ENCODE measurements at places on chromosomes 11 and 22.

DNA sequence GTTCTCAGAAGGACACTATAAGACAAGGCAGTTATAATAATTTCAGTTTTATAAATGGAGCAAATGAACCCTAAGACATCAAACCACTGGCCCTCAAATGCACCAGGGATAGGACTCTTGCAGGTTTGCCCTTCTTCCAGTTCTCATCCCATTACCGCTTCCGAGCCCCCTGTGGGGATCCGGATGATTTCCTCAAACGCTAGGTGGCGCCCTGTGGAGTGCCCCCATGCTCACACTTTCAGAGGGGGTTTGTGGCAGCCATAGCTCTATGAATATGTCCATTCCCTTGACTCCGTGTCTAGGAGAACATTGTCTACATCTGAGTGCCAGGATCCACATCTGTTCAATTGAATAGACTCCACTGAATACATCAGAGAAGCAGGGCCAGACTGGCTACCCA, 816.3 kb downstream of the NTM start:
- DNase-seq, result no peak

- DNase-seq, result no peak
Measured at GRCh38 chr22:47047321-47048122, 285.1 kb downstream of the TBC1D22A start.

DNA sequence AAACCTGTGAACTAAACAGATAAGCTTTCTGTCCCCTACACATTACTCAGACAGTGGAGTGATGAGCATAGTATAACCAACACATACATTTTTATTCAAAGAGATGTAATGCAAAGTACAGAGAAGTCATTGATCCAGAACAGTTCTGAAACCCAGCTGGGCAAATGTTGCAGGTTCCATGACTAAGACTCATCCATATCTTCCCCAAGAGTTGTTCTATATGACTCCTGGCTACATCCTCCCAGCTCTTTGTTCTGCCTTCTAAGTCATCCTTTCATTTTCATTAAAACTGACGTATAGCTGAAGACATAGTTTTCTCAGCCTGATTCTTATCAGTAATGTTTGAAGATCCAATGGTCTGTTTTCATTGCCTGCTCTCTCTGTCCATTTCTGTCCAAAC, 47.3 kb downstream of the PLAAT5 start:
- no peak for DNase-seq

DNA sequence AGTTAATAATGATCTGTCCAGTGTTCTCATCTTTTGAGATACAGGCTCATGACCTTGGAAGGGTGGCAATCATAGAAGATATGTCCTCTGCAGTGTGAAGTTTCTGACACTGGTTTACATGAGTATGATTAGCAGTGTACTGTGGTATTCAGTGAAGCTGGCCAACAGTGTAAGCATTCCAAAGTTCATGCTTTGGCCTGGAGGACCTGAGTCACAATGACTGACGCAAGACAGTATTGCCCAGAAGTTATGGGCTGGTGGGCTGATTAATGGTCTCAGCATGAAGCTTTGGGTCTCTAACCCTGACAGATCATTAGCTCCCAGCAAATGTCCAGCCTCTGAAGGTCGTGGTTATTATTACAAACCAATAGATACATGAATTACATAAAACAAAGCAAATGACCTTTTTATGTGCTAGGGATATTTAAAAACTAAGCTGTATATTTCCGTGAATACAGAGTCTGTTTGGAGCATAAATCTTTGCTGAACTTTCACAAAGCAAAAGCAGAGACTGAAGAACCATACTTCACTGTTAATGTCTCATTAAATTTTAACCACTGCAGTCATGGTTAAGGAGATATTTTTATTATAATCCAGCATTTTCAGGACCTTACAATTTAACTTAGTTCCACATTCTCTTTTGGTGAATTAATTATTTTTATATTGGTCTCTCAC, 28.3 kb upstream of the USP47 start:
- no peak for DNase-seq

- DNase-seq, result no peak
Measured at GRCh38 chr11:114318361-114318760, 22.2 kb downstream of the NNMT start.

DNA sequence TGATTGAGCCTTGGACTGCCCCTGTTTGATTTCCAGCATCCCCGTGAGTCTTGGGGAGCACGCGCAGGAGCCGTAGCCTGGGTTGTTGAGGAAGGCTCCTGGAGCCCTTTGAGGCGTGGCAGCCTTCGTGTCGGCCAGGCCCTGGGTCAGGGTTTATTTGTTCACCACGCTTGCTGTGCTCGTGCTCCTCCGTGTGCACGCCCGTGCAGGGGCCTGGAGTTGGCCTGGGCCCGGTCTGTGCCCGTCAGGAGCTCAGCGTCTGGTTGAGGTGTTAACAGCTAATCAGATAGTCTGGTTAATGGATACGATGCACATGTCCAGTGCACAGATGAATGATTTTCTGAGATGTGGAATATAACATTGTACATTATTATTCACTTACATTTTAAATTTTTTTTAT, 8.0 kb downstream of the IGHMBP2 start:
- no peak for DNase-seq

DNA sequence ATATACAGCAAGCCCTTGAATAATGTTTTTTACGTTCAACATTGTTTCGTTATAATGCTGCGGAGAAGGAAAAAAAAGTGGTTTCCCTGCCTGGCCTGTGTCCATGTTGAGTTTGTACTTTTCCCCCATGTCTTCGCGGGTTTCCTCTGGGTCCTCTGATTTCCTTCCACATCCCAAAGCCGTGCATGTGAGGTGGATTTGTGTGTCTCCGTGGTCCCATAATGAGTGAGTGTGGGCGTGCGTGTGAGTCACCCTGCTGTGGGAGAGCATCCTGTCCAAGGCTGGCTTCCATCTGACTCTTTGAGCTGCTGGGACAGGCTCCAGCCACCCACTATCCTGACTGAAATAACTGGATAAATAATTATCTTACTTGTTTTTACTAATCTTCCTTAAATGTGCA, 29.6 kb upstream of the SNX19 start:
- no peak for DNase-seq

DNA sequence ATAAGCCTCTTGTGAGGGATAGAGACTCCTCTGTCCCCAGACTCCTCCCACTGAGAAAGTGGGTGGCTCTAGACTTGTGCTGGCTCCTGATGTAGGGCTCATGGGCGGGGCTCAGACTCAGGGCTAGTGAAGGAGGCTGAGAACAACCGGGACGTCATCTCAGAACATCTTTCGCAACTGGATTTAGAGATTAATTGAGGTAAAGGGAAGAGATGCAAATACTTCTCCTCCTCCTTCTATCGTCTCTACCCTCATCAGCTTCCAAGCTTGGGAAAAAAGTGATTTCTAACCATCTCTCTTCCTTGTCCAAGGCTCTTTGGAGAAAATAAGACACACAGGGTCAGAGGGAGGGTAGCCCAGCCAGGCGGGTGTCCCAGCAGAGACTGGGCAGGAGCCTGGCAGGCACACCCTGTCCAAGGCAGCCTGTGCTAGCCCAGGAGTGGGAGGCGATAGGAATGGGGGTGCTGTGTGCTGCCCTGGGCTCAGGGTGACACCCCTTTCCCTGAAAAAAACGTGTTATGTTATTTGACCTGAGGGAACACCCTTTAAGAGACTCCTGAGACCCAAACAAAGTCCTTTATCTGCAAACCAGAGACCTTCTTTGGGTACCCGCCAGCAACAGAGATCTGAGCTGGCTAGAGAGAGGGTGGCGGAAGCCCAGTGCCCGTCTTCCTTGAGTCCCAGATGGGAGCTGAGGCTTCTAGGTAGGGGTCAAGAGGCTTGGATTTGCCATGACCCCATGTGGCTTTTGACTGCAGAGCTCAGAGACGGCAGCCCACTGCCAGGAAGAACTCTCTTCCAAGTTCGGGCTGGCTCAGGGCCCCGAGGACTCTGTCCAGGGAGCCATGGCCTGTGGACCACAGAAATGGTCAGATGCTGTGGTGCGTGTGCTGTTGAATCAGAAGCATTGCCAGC, 160.9 kb downstream of the ADAMTS15 start:
- no peak for DNase-seq

DNA sequence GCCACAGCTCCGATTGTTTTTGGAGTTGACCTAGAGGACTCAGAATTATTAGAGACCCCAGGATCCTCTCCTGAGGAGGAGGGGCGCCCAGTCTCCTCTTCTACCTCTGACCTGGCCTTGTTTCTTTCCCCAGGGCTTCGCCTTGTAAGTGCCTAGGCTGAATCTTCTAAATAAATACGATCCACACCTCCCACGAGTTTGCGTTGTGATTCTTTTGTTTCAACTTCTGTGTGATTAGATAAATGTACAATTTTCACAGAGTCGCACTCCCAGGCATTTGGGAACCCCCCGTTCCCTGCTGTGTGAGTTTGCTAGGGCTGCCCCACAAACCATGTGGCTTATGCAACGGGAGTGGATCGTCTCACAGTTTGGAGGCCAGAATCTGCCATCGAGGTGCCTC, 1.2 kb downstream of the KRTAP5-8 start:
- DNase-seq, result no peak

DNA sequence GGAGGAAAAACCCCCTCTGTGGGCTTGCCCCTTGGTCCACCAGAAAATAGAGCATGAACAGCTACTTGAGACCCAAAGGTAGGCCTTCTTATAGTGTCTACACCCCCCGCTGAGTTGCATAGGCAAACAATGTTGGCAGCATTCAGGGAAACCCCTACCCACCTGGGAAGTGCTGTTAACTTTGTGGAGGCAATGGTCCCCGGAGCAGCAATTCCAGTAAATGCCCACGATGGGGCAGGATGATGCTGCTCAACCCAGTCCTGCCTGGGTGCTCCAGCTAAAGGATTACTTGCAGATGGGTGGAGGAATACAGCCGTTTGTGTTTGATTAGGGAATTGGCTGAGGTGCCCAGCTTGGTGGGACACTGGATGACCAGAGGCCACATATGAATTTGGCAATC, 381.3 kb upstream of the ANO5 start:
- DNase-seq, result no peak

DNA sequence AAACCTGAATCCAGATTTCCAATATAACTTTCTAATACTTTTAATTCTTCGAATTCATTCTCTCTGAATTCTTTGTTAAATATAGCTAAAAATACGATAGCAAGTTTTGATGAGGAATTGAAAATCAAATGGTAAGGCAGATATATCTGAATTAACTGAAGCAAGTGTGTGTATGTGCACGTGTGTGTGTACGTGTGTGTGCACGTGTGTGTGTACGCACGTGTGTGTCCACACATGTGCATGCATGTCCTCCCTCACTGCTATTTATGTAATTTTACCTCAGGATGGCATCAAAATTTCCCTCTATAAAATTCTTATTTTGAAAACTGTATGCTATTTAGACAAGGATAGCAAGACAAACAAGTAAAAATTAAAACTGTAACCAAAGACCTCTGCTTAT, 961.3 kb upstream of the CNTN5 start:
- DNase-seq, result no peak

GRCh38 chr11:75796091-75796435, 18.9 kb upstream of the UVRAG start:
- DNase-seq, result no peak

DNA sequence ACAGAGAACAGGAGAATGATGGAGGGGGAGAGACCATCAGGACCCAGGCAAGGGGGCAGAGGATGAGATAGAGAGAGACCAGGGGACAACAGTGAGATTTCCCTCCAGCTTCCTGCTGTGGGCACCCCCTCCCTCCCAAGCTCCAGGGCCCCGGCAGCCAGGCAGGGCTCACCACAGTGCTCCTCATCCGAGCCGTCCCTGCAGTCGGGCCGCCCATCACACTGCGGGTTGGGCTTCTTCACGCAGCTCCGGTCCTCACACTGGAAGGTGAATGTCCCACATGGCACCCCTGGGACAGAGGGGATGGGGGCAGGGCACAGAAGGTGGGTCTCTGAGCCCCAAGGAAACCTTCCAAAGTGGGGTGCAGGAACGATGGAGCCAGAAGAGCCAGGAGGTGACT, 19.2 kb downstream of the KCTD17 start:
- no peak for DNase-seq

DNA sequence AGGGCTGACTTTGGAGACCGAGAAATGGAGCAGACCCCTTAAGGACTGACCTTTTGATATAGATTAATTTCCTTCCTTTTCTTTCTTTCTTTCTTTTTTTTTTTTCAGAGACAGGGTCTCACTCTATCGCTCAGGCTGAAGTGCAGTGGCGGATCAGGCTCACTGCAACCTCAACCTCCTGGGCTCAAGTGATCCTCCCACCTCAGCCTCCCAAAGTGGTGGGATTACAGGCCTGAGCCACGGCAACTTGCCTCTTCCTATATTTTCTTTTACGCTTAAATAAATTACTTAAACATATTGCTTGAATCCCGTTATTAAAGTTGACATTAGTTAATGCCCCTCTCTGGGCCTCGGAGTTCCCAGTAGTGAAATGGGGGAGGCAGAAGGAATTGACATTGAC, 350 bp upstream of the KCTD14 start:
- no peak for DNase-seq

GRCh38 chr11:68263444-68264035, 8.2 kb downstream of the C11orf24 start:
- DNase-seq, result no peak

DNA sequence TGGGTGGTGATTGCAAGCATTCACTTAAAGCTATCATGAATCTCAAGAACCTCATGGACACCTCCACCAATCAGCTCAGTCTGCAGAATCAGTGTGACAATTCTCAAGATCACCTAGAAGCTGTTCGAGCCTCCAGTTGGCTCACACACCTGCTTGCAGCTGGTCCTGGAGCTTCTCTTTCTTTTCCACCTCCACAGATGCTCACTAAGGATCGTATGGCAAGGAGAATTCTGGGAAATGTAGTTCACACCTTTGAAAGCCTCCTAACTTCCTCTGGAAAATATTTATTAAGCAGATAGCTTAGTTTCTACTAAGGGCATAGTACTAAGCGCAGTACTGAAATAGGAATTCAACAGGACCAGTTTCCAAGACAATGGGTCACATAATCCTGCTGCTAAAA, 26.2 kb downstream of the FSHB start:
- no peak for DNase-seq

DNA sequence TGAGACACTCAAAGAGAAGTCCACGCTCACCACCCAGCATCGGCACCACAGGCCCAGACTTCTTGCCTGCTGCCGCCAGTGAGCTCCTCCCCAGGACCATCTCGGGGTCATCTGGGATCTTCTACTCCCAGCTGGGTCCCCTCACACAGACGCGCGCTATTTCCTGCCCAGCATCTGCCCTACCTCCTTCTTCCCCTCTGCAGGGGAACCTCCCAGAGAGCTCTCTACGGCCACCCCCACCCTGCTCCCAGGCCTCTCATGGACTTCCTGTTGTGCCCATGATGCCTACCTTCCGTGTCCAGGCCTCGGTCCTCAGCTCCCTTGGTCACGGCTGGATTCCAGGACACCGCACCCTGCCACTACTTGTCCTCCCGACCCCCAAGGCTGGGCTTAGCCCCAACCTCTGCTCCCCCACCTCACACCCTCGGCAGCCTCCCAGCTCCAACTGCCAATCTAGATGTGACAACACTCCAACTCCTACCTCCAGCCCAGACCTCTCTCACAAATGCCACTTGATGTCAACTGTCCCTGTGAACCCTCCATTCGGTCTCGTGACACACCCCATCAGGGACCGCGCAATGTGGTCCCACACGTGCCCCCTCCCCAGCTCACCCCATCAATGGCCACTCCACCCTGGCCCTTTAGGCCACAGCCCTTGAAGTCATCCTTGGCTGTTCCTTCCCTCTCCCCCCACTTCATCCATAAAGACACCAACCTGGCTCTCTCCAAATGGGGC, 45.3 kb downstream of the SGSM3 start:
- DNase-seq, result no peak

- no peak for DNase-seq
Measured at GRCh38 chr11:131579932-131580387, 209.5 kb downstream of the NTM start.

Measured in NCI-H187 treated with DMSO at 0.1 percent for 48 hours (cell line).